Activated CD8-positive, alpha-beta memory T cell treated with anti-CD3 and anti-CD28 coated beads for 4 hours (primary cell): ENCODE measurements at places on chromosomes 3 and 15.

DNA sequence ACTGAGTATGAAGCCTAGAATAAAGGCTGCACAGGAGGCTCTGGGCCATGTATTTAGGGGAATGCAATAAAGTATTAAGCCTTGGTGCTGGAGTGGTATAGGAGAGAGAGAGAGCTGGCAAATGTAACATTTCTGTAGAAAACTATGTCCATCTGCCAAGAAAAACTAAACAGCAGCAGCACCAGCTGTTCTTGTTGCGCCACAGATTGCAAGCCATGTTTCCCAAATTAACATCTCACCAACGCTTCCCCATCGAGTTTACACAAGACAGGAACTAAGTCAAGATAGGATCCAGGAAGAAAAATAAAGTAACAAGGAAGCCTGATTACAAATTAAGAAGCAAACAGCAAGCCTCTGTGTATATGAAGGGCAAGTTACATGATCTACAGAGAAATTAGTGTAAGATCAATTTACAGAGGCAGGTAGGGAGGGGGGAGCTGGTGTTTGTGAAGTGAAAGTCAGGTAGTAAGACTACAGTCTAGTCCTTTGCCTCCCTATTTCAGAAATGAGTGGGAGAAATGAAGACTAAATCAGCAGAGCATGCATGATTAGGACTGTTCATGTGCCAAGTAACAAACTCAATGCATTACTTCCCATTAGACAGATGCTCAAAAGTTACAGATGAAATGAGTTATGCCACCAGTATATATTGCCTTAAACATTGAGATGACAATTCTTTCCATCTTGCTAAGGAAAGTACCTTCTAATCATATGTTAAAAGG lies 900.5 kb downstream of the EPHA3 start:
- no peak for DNase-seq

DNA sequence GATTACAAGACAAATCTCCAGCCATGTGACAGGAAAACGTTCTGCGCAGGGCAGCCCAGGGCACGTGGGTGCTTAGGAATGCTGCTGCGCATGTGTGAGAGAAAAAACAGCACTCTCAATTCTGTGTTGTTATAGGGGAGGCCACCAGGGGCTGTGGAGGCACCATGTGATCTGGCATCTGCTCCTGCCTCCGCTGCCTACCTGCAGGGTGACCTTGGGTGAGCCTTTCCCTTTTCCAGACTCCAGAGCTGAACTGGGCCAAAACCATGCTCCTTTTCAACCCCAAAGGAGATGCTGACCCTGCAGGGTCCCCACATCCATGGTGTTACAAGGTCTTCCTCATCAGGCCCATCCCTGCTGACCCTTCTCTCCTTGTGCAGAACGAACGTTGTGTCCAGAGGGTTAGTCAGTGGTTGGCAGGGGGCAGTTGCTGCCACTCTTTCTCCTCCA lies 81.5 kb upstream of the RASGRF1 start:
- no peak for DNase-seq

GRCh38 chr3:133083395-133083794 lies 45.2 kb downstream of the TMEM108 start:
- DNase-seq = no peak

DNA sequence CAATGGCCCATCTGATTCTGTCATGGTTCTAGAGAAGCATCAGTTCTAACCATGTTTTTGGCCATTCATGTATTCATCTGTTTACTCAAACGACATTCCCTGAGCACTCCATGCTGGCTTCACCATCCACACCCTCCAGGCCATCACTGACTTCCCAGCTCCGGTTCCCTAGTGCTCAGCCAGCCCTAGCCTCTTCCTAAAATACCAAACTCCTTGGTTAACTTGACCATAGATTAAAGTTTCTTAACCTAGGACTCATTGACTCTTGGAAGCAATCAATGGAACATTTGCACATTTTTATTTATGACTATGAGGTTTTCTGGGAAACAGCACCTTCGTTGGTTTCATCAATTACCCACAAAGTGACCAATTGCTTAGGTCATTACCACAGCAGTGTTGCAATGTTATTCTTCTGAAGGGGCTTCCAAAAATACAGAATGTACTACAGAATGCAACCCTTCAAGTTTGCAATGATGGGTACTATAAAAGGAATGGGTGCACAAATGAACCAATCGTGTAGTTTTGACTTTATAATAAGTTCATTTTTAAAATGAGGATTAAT lies 27.2 kb upstream of the SLC25A36 start:
- no peak for DNase-seq

- no peak for DNase-seq
Observed at GRCh38 chr3:178001670-178002101, 534.5 kb upstream of the KCNMB2 start.

DNA sequence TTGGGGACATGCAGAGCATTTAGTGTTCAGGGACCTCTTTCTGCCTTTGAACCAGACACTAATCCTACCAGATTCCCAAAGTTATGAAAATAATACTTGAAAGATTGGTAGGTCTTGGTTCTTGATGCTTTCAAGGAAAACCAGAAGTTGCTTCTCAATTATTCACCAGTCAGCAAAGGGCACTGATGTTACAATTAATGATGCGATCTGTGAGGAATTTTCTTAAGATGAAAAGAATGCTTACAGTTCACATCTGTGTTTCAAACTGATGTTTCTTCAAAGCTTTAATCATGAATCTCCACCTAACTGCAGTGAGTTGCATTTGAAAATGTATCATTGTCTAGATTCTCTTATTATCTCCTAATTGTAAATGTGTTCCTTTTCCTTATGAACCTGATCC lies 161.0 kb downstream of the NAALADL2 start:
- no peak for DNase-seq

DNA sequence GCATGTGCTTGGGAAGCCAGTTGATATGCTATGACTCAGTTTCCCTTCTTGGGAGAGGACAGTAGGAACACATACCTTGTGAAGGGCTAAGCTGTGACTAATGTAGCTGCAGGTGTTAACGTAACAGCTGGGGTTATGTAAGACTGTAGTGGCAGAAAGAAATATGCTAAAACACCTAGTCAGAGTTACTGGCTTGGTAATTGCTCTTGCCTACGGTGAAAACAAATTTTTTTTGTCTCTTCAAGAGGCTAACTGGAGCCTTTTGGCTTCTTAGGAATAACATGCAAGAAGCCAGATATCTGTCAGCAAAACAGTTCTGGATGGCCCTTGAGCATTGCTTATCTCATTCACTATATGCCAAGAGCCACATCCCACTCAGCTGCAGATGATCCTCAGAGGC lies 1.4 kb downstream of the MAPKBP1 start:
- no peak for DNase-seq

DNA sequence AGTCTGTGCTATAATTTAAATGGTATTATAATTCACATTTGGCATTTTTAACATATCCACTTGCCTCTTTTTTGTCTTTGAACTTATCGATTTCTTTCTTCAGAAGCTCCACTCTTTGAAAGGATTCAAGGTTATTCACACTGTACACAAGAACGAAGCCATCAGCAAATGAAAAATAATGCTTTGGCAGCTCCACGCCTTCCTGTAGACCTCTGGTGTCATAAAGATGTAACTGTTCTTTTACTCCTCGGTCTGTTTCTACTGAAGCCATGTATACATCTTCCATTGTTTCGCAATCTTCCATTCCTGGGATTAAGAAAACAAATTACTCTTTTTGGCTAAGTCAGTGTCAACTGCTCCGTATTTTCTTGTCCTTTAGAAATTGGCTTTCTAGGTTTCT lies 16.0 kb downstream of the NKIRAS1 start:
- DNase-seq = no peak

DNA sequence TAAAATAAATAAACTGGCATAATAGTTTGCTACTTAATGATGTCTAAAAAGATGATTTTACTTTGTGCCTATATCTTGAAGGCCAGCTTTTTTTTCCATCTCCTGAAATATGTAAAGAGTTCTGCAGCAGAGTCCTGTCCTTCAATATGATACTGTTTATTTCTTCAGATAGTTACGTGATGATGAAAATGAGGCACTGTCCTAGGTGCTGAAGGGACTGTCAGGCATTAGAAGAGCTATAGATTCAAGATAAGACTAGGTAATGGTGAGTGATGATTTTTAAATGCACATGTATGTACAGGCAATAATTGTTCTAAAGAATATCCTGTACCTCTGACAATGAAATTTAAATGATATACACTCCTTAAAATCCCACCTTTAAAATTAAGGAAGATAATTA lies 326.9 kb upstream of the DNAJC19 start:
- no peak for DNase-seq

DNA sequence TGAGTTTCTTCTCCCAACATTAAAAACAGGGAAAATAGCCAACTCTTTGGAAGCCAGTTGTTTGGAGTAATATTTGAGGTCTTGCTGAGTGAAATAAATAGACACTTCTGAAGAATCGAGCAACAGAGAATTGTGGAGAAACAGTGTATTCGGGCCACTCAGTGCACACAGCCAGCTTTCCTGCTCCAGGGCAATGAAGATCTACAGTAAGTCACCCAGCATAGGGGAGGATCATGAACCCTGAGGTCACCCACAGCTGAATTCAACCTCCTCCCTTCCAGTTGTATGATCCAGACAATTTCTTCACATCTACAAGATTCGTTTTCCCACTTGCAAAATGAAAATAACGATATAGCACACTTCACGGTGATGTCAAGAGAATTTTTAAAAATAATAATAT lies 161.7 kb upstream of the BCL6 start:
- DNase-seq = no peak

- DNase-seq = no peak
Observed at GRCh38 chr3:152539191-152539764, 270.5 kb downstream of the MBNL1 start.

DNA sequence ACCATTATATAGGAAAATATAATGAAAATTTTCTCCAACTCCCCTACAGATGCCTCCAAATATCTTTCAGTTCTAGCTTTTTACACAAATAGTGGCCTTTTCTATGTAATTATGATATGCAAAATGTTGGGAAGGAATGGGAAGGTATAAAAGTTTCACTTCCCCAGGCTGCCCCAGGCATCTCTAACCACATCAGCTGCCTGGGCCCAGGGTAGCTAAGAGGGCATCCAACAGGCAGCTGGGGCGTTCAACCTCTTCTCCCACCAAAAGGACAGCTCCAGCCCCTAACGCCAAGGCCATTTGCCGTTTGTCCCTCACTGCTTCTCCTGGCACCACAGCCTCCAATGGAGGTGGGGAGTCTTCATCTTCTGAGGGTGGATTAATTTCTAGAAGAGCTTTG lies 188.1 kb upstream of the TSC22D2 start:
- no peak for DNase-seq

GRCh38 chr3:135084405-135084804 lies 289.3 kb downstream of the EPHB1 start:
- DNase-seq = no peak
